Naive thymus-derived CD4-positive, alpha-beta T cell (primary cell): ENCODE measurements at places on chromosomes 3 and 15.
A peak's percentile ranks its signal among the peaks of the same experiment; 100 is the strongest.

GRCh38 chr3:148790851-148791735, 36.5 kb upstream of the CPB1 start:
- DNase-seq, result no peak

DNA sequence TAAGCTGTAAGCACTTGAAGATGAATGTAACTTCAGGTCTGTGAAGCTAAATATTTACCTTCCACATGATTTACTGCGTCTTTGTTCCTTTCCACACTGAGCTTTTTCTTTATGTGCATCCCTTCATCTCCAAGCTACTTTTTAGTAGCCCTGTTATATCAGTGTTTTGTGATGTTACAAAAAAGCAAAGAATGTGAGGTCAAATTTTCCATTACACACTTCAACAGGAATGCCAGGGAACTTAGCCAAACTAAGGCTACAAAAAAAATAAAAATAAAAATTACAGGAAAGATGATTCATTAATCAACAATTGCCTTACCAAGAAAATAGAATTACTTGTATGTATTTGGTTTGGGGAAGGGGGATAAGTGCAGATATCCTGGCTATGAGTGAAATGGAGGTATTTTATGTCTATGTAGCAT, 73.0 kb downstream of the FILIP1L start:
- DNase-seq, result no peak

- no peak for DNase-seq
Measured at GRCh38 chr15:74773731-74774252, 8.1 kb upstream of the CSK start.

GRCh38 chr3:72186400-72186855, 401.5 kb upstream of the PROK2 start:
- DNase-seq, result no peak

- no peak for DNase-seq
Measured at GRCh38 chr3:176661432-176661964, 535.8 kb downstream of the TBL1XR1 start.

DNA sequence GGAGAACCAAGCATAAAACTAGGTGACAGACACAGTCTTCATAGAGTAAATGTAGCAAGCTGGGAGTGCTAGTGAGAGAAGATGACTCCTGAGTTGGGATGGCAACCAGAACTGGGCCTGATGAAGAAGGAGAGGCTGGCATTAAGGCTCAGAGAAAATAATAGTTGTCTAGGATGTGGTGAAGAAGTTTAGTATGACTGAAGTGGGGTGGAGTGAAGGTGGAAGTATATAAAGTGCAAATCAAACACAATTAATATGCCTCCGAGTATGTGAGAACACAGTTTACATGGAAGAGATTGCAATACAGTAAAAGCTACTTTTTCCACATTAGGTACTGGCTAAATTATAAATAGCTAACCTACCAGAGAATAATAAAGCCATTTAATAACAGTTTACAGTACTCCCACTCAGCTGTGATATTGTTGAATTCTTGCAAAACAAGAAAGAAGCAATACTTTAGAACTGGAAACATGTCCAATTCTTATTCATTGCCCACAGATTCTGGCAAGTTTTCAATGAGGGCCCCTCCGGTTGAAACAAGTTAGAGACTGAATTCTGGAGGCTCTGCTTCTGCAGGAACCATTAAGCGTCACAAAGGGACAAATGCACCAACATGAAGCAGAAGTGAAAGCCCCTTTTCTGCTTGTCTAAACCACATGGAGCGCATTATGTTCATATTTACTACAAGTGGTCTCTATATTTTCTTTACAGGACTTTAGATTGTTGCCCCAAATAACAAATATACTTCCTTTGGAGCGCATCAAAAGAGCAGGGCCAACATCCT, 243.7 kb downstream of the SLC9A9 start:
- DNase-seq, result no peak

- DNase-seq, result no peak
Measured at GRCh38 chr15:48459571-48460442, 128.6 kb downstream of the DUT start.

GRCh38 chr3:43855674-43856299, 165.0 kb downstream of the ABHD5 start:
- DNase-seq, result peak; percentile 38

DNA sequence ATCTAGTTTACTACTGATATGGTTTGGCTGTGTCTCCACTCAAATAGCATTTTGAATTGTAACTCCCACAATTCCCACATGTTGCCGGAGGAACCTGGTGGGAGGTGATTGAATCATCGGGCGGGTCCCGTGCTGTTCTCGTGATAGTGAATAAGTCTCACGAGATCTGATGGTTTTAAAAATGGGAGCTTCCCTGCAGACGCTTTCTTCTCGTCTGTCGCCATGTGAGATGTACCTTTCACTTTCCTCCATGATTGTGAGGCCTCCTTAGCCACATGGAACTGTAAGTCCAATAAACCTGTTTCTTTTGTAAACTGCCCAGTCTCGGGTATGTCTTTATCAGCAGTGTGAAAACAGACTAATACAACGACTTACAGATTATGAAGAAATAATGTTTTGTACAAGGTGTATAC, 35.6 kb upstream of the PYDC2 start:
- no peak for DNase-seq

GRCh38 chr3:52986049-52986448, 59.8 kb downstream of the SFMBT1 start:
- no peak for DNase-seq

DNA sequence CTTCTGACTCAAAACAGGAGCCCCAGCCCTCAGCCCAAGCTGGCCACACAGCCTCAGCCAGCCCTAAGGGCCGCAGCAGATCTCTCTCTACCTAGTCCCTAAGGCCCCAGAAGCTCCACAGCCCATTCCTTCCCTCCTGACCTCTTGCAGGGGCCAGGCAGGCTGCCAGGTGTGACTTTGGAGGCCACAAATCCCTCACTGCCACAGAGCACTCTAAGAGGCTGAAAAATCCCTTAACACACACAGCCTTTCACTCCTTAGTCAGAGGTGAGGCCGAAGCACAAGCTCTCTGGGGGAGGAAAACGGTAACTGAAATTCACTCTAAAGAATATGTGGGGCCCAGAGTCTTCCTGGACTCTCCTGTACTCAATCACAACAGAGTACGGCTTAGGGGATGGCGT, 23.3 kb downstream of the LRRC2 start:
- no peak for DNase-seq

DNA sequence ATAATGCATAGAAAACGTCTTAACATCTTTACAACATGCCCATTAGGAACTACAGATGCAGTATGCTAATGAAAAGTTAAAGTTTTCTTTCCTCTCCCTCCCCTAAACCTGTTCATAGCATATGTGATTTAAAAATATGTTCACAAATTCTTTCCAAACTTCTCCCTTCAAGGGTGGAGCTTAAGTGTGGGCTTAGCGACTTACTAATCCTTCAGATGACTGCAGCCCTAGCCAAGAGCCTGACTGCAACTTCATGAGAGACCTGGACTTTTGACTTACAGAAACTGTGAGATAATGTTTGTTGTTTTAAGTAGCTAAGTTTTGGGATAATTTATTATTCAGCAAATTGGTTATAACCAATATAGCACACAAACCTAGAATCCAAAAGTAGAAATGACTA, 22.0 kb upstream of the ANXA2 start:
- DNase-seq, result no peak

- no peak for DNase-seq
Measured at GRCh38 chr3:138985932-138986331, 20.1 kb downstream of the PRR23A start.

DNA sequence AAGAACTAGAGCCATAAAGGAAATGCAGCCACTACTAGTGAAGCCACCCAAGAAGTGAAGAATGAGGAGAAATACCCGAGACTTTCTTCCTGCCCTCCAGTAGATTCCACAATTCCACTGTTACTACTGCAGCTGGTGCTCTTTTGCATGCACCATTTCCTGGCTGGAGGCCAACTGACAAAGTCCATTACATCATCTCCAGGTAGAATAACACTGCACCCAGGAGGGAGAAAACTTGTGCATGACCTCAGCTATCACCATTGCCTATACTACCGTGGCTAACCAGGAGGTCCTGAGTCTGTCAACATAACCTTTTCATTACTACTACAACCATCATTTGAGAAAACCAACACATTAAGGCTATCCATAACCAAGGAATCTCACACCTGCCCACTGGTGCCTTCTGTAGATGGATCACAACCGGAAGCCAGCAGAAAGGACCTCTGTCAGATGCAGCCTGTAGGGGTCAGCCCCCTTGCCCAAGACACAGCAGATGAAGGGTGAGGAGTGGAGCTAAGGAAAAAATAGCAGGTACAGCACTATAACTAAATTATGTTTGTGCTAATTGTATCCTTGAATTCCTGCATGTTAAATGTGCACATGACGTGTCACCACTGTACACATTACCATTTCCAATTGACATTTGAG, 200.8 kb upstream of the C2CD4B start:
- no peak for DNase-seq

DNA sequence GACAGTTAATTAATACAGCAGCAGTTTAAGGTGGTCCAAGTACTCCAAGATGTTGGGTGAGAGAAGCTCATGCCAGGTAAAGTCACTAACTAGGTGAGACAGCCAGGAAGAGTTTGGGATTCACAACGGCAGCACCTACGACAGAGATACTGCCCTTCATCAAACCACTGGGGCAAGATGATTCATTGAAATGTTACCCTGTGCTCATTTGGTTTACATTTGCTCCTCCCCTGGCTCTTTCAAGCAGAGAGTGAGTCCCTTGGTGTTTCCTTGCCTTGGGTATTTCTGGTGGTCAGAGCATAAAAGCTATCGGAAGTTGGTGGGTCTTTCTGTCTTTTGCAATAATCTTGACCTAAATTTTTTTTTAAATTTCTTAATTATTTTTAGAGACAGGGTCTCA, 19.9 kb upstream of the PDE8A start:
- no peak for DNase-seq

- DNase-seq, result no peak
Measured at GRCh38 chr3:56303487-56303886, 164.8 kb downstream of the ERC2 start.

GRCh38 chr3:105715372-105715771, 153.4 kb downstream of the CBLB start:
- DNase-seq, result no peak

GRCh38 chr3:128278130-128278529, 124.8 kb downstream of the EEFSEC start:
- no peak for DNase-seq

DNA sequence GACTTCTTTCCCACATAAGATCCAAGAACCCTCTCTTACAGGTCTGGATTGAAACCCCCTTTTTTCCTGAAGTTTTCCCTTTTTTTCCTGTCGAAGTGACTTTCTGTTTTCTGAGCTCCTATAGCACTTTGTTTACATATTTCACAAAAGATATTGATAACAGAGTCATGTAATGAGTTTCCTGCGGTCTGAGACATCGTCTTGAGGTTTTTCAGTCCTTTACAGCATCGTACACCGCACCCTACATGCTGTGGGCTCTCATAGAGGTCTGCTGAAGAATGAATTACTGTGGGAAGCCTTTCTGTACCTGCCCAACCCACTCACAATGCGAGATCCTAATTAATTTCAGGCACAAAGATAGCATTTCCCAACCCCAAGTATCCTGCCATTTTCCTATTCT, 53.1 kb downstream of the MCF2L2 start:
- DNase-seq, result no peak

GRCh38 chr3:170098753-170099152, 61.0 kb downstream of the GPR160 start:
- no peak for DNase-seq

- DNase-seq, result no peak
Measured at GRCh38 chr3:75294124-75294523, 370.0 kb upstream of the FRG2C start.

DNA sequence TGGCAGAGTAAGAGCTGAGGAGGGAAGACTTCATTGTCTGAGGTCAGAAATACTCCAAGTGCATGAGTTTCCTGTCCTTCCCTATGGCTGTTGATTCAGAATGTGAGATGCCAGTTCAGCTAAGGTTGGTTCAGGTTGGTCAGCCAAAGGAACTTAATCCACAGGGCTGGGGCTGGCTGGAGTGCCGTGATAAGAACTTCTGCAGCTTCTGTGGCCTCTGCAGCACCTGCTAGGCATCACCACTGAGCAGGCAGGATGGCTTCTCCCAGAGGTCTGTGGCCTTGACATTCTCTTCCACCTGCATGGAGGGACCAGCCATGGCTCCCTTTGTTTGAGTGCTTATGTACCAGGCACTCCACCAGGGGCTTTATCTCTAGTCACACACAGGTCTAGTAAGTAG, 109.5 kb upstream of the PLXNA1 start:
- DNase-seq, result no peak

DNA sequence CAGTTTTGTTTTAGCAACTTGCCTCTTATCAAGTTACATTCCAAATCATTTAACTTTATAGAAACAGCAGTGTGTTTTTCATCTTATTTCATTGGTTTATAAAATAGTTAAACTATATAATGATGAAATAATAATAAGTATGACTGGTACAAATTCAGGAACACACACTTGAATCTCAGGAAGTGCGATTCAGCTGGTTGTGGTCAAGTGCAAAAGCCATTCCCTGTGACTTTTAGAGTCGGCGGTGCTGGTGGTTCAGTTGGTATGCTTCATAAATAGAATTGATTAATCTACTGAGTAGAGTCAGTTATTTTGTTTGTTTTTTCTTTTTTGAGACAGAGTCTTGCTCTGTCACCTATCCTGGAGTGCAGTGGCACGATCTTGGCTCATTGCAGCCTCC, 22.7 kb downstream of the SACM1L start:
- no peak for DNase-seq

GRCh38 chr3:53238886-53239285, 16.9 kb downstream of the TKT start:
- no peak for DNase-seq

- DNase-seq, result no peak
Measured at GRCh38 chr3:157107037-157107436, 52.9 kb downstream of the CCNL1 start.

GRCh38 chr3:168801794-168802193, 706.1 kb upstream of the GOLIM4 start:
- no peak for DNase-seq

DNA sequence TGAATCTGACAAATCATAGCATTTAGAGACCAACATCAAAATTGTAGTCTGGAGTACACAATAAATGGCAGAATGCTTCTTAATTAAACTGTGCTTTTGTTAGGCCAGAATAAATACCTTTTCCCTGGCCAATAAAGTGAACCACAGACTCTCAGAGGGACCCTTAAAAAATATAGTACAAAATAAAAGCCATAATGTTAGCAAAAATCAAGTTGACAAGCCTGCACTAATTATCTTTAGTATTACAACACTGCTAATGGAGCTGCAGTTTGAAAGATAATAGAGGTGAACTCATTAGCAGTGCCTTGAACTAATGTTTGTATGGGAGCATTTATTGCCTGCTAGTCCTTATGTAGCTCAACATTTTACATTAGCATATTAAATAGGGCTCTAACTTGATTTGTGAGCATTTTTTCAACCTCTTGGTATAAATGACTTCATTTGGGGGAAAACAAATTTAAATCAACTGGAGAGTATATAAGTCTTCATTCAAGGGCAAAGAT, 801.3 kb downstream of the EPHA3 start:
- no peak for DNase-seq

DNA sequence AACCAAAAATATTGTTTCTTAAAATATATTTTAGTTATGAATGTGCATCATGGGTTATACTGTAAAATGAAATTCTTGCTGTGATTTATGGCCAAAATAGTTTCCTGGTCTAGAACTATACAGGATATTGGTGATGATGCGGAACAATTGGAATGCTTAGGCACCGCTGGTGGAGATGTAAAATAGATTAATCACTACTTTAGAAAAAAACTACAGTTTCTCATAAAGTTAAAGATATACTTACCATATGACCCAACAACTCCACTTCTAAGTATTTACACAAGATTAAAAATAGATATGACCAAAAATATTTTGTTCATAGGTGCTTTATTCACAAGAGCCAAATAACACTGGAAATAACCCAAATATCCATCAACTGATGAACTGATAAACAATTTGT, 126.7 kb downstream of the TUSC7 start:
- DNase-seq, result no peak
